CD4-positive, alpha-beta T cell treated with Interferon gamma for 1 hour (primary cell): ENCODE measurements at places on chromosomes 2 and 18.
A peak's percentile ranks its signal among the peaks of the same experiment; 100 is the strongest.

- peak; percentile 10 for DNase-seq
Observed at GRCh38 chr2:98548920-98549818, 59.1 kb downstream of the COA5 start.

DNA sequence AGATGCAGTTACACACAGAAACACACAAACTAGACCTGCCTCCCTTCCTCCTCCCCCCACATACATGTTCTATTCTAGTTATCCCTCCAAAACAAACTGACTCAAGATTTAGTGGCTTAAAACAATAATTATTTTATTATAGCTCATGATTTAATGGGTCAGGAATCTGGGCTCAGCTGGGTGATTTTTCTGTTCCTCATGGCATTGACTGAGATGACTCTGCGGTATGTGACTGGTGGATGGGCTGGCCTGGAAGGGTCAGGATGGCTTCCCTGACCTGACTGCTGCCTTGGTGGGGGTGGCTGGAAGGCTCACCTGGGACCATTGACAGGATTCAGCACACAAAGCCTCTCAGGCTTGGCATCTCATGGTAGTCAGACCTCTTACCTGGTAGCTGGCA lies 33.7 kb upstream of the NTSR2 start:
- no peak for DNase-seq

- DNase-seq: no peak
Observed at GRCh38 chr2:128380961-128381938, 62.6 kb upstream of the HS6ST1 start.

GRCh38 chr2:153818242-153818641 lies 53.5 kb upstream of the GALNT13 start:
- no peak for DNase-seq

DNA sequence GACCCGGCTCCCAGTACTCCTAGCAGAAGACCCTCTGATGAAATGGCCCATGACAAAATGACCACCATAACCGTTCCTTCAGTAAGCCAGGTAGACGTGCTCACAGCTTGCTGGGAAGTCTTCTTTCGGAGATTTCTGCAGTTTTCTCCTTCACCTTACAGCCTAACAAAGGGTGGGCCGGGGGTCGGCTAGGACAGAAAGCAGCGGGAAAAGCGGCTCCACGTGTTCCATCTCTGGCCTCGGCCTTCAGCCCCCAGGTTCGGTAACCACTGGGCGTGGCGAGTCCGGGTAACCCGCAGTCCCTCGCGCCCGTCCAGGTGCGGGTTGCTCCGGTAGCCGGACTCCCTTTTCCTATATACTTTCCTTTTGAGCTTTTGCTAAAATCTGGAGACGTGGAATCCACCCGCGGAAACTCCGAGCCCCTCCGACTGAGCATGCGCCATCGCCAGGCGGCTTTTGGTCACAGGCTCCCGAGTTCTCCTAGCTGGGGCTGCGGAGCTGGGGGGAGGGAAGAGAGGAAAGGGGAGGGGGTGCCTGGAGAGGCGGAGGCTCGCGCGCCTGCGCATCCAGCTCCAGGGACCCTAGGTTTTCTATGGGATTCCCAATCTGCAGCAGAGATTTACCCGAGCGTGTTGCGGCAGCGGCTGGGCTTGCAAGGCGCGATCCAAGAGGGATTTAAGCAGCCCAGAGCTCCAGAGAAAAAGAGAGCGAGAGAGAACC lies at the start of gene VSNL1:
TSS of gene VSNL1 (plus strand) at position 604 of the 720 bp plus-strand sequence. CDS start 51,379 bp downstream, outside the sequence.
- no peak for DNase-seq

- no peak for DNase-seq
Observed at GRCh38 chr2:201930831-201931230, 102.8 kb upstream of the FZD7 start.

DNA sequence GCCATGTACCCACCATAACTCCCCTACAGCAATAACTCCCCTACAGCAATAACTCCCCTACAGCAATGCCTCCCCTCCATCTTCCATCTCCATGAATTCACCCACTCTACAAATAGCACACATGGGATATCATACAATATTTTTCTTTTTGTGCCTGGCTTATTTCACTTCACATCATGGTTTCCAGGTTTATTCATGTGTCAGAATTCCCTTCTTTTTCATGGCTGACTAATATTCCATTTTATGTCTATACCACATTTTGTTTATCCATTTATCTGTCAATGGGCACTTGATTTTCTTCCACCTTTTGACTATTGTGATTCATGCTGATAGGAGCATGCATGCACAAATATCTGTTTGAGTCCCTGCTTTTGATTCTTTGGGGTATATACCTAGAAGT lies 178.3 kb downstream of the SMAD7 start:
- no peak for DNase-seq

GRCh38 chr2:113700186-113700841 lies 56.1 kb downstream of the SLC35F5 start:
- peak; percentile 46 for DNase-seq

GRCh38 chr2:63675026-63675425 lies 86.3 kb downstream of the MDH1 start:
- no peak for DNase-seq

- DNase-seq: no peak
Observed at GRCh38 chr18:34222307-34223163, 2.2 kb downstream of the NOL4 start.

- DNase-seq: no peak
Observed at GRCh38 chr18:13441736-13442135, 223.2 kb downstream of the LDLRAD4 start.

DNA sequence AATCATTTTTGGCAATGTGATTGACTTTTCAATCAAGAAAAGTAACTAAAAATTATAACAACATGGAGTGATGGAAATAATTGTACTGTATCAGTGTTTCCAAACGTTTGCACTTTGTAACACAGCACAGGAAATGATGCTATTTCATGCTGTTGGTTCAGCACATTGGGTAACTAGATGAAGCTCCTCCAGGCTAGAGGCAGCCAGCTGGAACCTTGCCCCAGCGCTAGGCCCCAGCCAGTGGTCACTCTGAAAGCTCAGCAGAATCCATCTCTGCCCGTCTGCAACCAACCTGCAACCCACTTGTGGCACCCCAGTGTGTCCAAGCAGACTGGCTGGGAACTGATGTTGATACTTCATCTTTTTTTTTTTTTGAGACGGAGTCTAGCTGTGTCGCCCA lies 15.3 kb downstream of the UNC50 start:
- no peak for DNase-seq

GRCh38 chr2:99607861-99608491 lies 118.2 kb upstream of the REV1 start:
- no peak for DNase-seq
